ENCODE measurements at places on chromosomes 2 and 18. TPM values are rescaled to one million over a fixed set of nuclear protein-coding genes. Genes with fewer than 3 reads are reported as not detected.

Gene GCA
- 6.4 TPM for total RNA-seq

Gene PTPN18
- 28.1 TPM for total RNA-seq

Gene NEMP2
- total RNA-seq = 8.6 TPM

Gene RMND5A
- 24.4 TPM for total RNA-seq
